Activated T-cell treated with anti-CD3 and anti-CD28 coated beads for 48 hours (primary cell): ENCODE measurements at places on chromosomes 5 and 9.
A peak's percentile ranks its signal among the peaks of the same experiment; 100 is the strongest.

GRCh38 chr9:77435277-77435676 lies 212.8 kb downstream of the GNA14 start:
- DNase-seq = no peak

GRCh38 chr5:44862808-44863207 lies 54.1 kb downstream of the MRPS30 start:
- no peak for DNase-seq

DNA sequence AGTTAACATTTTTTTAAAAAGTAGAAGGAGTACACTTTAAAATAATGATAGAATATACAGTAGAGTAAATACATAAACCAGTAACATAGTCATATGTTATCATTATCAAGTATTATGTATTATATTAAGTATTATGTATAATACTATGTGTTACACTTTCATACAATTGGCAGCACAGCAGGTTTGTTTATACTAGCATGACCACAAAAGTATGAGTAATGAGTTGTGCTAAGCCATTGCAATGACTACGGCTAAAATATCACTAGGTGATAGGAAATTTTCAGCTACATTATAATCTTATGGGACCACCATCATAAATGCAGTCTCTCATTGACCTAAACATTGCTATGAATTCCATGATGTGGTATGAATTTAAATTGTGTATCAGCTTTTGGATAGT lies 506.0 kb downstream of the HTR1A start:
- no peak for DNase-seq

GRCh38 chr9:26181836-26182235 lies 503.6 kb upstream of the TUSC1 start:
- no peak for DNase-seq

DNA sequence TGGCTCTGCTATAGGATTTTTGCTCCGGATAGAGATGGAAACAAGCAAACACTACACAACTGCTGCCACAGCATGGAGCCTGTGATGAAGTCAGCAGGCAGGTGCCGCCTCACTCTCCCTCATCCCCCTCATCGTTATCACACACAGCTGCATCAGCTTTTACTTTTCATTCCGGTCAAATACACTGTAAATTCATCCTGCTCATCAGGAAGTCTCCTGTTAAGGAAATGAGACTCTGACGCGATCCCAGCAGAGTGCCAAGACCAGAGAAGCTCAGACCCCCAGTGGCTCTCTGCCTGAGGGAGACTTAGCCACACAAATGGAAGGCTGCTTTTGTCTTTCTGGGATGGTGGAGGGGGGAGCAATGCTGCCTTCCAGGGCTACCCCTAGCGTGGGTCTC lies 270.2 kb downstream of the ELAVL2 start:
- no peak for DNase-seq

DNA sequence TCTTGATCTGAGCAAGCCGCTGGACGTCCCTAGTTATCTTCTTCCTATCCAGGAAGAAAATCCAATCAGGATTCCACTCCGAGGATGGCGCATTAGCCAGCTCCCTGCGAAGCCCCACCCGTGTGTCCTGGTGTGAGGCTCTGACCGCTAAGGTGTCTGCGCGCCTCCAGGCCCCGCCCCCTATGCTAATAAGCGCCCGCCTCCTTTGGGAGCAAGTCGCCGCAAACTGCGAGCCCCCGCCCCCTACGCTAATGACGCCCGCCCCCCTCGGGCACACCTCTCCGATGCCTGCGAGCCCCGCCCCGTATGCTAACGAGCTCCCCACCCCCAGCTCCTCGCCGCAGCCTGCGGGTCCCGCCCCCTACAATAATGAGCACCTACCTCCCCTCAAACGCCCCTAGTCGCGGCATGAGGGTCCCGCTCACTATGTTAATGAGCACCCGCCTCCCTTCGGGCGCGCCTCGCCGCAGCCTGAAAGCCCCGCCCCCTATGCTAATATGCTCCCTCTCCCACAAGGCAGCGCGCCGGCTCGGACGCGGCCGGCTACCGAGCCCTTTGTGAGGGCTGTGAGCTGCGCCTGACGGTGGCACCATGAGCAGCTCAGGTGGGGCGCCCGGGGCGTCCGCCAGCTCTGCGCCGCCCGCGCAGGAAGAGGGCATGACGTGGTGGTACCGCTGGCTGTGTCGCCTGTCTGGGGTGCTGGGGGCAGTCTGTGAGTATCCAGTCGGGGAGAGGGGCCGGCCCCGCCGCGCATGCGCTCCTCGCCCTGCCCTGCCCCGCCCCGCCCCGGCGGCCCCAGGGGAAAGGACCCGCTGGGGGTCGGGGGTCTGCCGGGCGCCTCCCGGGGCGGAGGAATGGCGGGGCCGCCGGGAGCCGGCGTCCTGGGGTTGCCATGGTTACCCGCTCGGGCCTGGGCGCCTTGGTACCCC lies at the start of gene CACFD1:
Gene CACFD1 (plus strand): TSS at position 503 of the 929 bp plus-strand sequence. CDS start 89 bp downstream, at position 592.
- DNase-seq = peak; percentile 89

GRCh38 chr5:80796846-80797245 lies 142.1 kb upstream of the DHFR start:
- no peak for DNase-seq

GRCh38 chr5:74275171-74275992 lies 365.1 kb downstream of the ENC1 start:
- DNase-seq = no peak
